Activated T-cell treated with anti-CD3 and anti-CD28 coated beads, Interleukin-2, amount 50 U/mL, for 48 hours (primary cell): ENCODE measurements at places on chromosomes 7 and 10.

GRCh38 chr10:114038819-114039218 lies 4.8 kb upstream of the ADRB1 start:
- no peak for DNase-seq

DNA sequence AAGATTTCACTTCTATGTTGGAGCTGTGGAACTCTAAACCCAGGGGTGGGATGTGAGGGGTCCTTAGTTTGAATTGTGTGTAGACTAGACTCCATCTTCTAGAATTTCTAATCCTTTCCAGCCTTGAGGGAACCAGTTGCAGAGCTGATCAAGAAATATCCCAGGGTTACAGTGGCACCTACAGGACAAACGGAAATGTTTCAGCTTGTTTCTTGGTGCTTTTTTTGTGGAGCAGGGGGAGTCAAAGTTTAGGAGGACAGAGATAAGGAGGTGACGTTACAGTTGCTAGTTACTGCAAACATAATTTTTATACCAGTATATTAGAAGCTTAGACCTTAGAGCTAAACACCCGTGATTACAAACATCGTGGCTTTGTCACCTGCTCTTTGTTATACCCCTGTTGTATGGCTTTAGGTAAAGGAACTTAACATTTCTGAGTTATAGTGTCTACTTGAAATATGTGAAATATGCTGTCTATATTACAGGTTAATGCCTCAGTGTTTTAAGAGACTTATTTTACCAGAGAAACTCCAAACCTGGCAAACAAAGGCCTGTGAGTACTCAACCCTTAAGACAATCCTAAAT lies 84.5 kb upstream of the DYNC1I1 start:
- no peak for DNase-seq

GRCh38 chr7:138542183-138542582 lies 82.1 kb downstream of the TRIM24 start:
- DNase-seq: no peak

GRCh38 chr7:87882151-87882937 lies 6.1 kb downstream of the DBF4 start:
- no peak for DNase-seq

GRCh38 chr7:42126475-42127231 lies 110.4 kb downstream of the GLI3 start:
- no peak for DNase-seq

GRCh38 chr7:129052441-129052840 lies 2.5 kb downstream of the TNPO3 start:
- DNase-seq: no peak

GRCh38 chr7:16743236-16743635 lies 10.3 kb upstream of the TSPAN13 start:
- DNase-seq: no peak

DNA sequence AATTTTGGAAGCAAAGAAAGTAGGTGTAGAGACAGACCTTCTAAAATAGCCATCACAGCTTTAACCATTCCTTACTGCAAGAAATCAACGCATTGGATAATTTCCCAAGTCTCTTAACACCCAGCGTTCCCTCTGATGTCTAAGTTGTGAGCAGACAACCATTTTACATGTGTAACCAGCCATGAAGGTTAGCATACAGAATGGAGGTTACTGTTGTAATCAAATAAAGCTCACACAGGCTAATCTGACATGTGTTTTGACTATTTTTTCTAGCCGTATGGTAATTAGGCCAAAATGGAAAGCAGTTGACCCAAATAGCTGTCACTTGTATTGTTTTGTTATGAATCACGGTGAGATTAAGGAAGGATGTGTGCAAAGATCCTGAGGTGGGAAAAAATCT lies 336.4 kb downstream of the RNLS start:
- DNase-seq: no peak

DNA sequence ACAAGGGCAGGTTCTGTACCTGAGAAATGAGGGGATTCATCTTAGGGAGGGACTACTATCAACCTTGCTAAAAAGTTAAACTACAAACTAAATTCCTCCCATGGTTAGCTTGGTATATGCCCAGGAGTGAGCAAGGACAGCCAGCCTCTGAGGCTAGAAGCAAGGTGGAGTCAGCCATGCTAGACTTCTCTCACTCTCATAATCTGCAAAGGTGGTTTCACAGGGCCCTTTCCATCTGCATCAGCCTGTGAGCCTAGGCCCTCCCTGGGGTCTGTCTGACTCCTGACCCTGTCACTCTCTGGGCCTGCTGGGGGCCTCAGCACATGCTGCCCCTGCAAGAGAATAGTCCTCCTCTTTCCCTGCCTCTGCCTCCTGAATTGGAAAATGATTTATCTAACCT lies 66.1 kb downstream of the ABCA13 start:
- no peak for DNase-seq

DNA sequence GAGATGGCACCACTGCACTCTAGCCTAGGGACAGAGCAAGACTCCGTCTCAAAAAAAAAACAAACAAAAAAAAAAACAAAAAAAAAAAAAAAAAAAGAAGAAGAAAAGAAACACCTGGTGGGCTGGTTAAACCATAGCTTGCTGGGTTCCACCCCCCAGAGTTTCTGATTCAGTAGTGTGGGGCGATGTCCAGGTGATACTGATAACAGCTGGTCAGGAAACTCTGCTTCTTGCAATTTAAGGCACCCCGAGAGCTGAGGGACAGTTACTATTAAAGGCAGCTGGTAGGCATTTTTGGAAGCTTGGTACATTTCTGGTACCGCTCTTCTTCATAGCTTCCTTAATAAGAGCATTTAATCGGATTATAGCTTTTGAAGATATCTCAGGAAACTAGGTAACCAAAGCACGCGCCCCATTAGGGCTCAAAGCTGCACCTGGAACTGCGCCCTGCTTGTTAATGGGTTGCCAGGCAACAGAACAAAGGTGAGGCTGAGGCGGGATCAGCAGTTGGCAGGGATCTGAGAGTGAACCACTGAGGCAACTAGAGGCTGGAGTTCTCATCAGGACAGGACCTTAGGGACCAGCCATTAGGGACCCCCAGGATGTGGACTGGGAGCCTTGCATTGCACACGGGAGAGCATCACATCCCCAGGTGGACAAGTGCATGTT lies 6.5 kb upstream of the SDK1 start:
- no peak for DNase-seq

DNA sequence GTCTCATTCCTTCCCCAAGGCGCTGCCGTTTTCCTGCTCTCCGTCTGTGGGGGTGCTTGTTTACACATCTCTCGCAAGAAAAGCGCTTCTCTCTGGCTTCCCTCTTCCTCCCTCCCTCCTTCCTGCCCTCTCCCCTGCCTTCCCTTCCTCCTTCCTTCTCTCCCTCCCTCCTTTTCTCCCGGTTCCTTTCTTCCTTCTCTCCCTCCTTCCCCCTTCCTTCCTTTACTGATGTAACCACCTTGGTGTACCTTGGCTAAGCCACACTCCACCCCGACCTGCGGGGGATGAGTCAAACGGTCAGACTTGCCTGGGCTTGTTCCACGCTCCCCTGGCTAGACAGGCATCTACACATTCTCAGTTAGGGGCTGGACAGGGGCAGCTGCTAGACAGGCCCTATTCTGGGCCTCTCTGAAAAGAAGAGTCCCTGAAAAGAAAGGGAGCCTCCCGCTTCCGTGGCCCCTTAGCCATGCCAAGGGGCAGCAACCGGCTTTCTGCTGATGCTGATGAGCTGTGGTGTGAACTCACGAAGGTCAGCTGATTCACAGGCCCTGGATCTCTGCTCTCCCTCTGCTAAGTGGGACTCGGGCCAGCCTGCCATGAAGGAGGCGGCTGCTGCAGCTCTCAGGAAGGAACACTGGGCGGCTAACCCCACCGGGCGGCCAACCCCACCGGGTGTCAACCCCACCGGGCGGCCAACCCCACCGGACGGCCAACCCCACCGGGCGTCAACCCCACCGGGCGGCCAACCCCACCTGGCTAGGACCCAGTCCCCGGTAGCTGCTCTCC lies 216.8 kb downstream of the TCERG1L start:
- DNase-seq: no peak

DNA sequence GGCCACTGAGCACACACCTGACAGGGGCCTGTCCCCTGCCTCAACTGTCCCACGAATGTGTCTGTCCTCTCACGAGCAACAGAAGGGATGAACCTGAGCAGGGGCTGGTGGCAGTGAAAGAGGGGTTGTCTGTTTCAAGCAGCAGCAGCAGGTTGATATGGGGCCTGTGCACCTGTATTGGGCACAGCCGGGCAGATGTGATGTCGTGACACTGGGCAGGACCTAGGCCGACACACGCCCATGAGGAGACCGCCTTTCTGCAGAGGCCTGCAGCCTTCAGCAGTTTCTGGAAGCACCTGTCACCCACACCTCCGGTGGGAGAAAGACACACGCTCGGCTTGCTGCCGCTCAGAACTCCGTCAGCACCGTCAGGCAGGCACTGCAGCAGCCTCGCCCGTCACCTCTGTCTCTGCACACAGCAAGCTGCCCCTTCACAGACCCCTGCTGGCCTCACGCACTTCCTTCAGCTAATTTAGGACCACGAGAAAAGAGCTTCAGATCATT lies 48.5 kb downstream of the AMZ1 start:
- DNase-seq: peak; percentile 16

DNA sequence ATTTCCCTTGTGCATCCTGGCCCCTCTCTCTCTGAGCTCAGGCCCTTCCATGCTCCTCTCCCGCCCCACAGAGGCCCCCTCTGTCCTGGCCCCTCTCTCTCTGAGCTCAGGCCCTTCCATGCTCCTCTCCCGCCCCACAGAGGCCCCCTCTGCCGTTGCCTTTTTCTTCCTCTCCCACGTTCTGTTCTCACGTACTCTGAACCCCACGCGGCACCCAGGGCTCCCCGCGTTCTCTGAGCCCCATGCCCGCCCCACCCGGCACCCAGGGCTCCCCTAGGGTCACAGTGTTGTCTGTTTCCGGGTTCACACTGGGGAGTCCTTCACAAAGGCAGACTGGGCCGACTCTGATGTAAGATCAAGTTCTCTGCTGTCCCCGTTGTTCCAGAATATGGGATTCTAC lies 336.8 kb downstream of the DNAJB6 start:
- DNase-seq: no peak

DNA sequence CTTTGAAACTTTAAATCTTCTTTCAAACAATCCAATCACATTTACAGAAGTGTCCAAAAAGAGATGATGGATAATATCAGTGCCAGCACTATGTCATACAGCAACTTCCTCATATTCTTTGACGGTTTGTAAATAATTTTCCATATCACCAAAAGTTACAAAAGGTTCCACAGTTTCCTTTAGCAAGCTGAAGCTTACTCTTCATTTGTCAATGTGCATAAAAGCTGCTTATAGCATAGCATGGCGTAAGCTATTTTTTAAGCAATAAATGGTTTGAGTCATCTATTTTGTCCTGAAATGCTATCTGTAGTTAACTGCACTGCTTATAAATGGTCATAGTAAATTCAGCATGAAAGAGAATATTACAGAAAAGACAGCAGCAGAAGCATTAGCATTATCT lies 95.1 kb downstream of the ETV1 start:
- DNase-seq: no peak

DNA sequence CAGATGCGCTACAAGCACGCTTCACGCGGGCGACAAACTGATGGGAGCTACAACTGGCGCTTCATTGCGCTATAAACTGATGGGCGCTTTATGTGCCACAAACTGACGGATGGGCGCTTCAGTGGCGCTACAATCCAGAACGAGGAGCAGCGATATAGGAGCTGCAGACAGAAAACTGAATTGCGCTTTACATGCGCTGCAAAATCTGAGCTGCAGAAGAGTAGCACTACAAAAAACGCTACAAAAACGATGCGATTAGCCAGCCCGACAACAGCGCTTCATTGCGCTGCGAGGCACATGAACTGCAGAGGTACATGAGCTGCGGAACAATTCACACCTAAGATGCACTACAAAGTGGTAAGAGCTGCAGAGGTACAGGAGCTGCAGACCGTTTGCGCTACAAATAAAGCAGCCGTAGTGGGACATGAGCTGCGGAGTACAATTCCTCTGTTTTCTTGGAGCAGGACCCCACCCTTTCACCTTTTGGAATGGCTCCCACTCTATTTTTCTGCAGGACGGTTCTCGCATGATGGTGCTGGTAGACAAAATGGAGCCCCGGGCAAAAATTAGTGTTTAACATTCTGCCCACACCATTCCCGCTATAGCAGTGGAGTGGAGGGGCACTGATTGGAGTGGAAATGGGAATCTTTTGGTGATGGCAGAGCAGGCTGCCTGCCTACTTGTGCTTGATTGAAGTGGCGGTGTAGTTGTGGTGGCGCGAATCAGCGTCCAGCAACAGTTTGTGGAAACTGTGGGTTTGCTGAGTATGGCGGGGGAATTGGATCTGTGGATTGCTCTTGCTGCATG lies 1.2 kb upstream of the SGCE start:
- peak; percentile 44 for DNase-seq

- no peak for DNase-seq
Measured at GRCh38 chr10:2700626-2701305, 366.6 kb upstream of the PFKP start.

DNA sequence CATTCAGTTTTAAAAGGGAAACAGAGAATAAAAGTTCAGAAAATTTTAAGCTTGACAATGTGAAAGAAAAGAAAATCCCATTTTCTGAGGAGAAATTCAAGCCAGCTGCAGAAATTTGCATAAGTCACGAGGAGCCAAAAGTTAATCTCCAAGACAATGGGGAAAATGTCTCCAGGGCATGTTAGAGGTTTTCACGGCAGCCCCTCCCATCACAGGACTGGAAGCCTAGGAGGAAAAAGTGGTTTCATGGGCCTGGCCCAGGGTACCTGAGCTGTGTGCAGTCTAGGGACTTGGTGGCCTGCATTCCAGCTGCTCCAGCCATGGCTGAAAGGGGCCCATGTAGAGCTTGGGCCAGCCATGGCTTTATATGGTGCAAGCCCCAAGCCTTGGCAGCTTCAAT lies 59.6 kb upstream of the NXPH1 start:
- DNase-seq: no peak

GRCh38 chr10:10605551-10606081 lies 412.1 kb upstream of the CELF2 start:
- no peak for DNase-seq

- DNase-seq: no peak
Measured at GRCh38 chr7:79046061-79046460, 407.4 kb downstream of the MAGI2 start.

- DNase-seq: no peak
Measured at GRCh38 chr7:24406053-24406788, 122.2 kb downstream of the NPY start.

DNA sequence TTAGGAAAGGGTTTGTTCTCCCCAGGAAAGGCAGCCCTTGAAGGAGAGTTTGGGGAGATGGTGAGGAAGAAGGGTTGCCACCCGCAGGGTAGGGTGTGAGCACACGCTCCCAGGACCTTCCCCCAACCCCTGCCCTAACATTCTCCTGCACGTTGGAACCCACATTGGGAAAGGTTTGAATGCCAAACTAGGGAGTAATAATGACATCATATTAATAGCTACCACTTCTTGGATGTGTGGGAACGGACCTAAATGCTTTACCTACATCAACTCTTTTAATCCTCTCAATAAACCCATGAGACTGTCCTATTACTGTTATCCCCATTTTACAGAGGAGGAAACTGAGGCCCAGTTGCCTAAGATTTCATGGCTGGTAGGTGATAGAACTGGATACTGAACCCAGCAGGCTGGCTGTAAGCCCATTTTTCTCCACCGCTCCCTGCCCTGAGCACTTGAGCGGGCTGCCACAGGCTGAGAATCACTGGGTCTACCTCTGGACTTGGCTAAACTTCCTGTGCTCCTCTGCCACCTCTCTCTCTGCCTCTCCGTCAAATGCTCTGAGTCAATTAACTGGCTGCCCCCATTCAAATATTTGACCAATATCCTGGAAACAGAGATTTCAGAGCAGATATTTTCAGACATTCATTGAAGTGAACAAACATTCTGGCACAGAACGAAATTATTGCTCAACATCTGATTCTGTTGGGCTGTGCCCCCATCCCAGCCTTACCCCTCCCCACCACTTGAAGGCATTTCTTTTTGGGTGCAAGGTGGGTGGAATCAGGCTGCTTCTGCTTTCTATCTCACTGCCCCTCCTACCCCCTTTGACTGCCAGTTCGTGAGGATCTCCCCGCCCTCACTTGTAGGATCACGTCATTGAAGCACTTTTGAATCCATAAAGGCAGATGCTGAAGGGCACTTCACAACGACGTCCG lies 129.7 kb downstream of the C10orf105 start:
- no peak for DNase-seq
